CD8-positive, alpha-beta memory T cell (primary cell): ENCODE measurements at places on chromosomes 7 and 10.

DNA sequence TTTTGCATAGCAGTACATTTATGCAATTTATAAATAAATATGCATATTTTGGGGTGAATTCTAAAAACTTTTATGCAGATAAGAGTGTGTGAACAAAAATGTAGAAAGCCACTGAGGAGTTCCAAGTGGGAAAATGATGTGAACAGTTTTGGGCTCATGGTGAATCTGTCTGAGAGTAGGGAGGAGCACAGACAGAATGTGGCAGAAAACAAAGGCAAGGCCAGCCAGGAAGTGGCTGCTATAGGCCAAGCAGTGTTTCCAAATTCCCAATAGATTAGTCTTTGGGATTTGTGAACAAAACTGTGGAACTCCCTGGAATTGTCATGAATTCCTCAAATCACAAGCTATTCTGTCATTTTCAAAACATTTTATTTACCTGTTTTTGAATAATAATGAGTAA lies 73.6 kb upstream of the AMPH start:
- no peak for DNase-seq

GRCh38 chr7:101950450-101951119 lies 133.2 kb downstream of the CUX1 start:
- DNase-seq: no peak

GRCh38 chr7:153943457-153943856 lies 108.7 kb upstream of the DPP6 start:
- DNase-seq: no peak

- DNase-seq: no peak
Observed at GRCh38 chr10:86708068-86708782, 39.9 kb downstream of the LDB3 start.

GRCh38 chr7:50342616-50343114 lies 38.1 kb downstream of the IKZF1 start:
- peak; percentile 80 for DNase-seq

- no peak for DNase-seq
Observed at GRCh38 chr7:155461631-155462030, 3.7 kb downstream of the EN2 start.

- peak; percentile 25 for DNase-seq
Observed at GRCh38 chr10:130301021-130301892, 165.1 kb downstream of the GLRX3 start.

DNA sequence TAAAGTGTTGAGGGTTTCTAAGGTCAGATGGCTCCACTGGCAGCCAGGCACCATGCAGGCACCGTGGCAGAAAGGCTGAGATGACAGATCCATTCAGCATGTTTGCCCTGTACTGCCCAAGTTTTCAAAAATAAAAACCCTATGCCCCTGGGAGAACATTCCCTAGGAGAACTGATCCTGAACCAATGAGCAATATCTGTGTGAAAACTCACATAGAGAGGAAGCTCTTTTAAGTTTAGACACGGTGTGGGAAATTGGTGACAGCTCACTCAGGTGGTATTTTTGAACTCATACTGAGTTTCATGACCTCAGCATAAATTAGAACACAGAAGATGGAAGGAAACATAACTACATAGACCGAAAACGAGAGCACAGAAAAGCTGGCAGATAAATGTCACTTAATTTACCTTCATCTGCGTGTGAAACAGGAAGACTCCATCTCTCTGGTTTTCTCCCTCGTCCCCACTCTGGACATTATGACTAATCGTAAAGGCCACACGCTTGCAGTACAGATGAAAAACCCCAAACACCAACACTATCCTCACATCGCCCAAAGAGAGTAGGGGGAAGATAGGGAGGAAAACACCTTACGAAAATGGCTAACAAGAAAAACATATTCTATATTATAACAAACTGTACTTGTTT lies 127.8 kb downstream of the ICA1 start:
- no peak for DNase-seq

- DNase-seq: no peak
Observed at GRCh38 chr10:106716381-106716780, 448.1 kb downstream of the SORCS1 start.
